ENCODE measurements at places on chromosomes 1 and 21.

DNA sequence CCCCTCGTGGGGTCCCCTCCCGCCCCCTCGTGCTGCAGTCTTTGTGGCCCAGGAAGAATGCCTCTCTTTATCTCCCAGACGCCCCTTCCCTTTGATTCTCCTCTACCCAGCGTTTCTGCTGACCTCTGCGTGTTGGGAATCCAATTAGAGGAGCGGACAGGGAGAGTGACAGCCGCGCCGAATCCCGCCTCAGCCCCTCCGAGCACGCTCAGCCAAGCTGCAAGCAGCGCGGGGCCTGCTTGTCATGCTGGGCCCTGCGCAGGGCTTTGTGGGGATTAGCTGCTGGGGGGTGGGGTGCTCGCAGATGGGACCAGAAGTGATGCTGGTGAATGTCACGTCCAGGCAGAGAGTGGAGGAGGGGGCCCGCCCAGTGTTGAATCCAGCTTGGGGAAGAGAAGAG lies 91.1 kb downstream of the EPHB2 start:
- no peak for DNase-seq

DNA sequence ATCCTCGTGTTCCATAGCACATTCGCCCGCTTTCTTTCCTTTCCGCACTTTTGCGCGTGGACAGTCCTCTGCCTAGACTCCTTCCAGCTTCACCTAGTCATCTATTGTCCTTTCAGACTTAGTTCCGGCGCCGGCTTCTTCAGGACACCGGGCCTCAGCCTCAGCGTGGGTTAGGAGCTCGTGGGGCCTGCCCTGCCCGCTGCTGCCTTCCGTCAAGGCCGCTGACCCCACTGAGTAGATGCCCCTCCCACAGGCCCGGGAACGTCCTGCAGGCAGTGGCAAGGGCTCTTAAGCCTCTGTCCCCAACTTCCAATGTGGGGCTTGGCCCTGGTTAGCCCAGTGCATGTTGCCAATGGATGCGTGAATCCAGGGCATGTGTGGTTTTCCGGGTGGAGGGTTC lies 11.4 kb downstream of the DMRTB1 start:
- no peak for DNase-seq

DNA sequence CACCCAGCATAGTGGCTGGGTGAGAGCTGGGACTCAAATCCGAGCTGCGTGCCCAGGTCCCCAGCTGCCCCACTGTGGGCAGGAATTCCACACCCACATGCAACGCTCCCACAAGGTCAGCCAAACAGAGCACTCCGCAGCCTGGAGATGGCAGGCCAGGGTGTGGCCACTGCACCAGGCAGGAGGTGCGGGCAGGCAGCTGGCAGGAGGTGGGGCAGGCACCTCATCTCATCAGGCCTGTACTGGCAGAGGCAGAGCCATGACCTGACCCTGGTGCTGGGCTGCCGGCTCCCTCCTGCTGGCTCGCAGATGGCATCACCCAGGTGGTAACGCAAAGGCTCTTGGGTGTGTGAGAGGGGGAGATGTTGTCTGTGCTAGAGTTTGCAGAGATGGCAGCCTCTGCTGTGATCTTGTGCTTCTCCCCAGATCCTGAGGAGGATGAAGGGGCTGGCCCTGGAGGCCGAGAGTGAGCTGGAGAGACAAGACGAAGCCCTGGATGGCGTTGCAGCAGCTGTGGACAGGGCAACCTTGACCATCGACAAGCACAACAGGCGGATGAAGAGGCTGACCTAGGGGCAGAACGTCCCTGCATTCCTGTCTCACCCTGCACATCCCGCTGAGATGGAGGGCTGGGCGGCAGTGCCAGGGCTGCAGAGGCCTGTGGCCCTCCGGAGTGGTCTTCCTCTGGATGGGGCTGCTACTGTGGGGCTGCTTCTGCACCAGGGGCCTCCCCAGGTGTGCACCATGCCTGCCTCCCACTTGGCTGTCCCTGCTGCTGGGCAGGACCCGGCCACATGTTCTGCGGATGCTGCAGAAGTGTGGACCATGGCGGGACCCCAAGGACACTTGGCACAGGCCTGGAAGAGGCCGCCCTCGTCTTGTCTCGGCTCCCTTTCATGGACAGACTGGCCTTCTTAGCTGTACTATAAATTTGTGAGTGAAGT lies 35.1 kb upstream of the PRSS38 start:
- DNase-seq = no peak

DNA sequence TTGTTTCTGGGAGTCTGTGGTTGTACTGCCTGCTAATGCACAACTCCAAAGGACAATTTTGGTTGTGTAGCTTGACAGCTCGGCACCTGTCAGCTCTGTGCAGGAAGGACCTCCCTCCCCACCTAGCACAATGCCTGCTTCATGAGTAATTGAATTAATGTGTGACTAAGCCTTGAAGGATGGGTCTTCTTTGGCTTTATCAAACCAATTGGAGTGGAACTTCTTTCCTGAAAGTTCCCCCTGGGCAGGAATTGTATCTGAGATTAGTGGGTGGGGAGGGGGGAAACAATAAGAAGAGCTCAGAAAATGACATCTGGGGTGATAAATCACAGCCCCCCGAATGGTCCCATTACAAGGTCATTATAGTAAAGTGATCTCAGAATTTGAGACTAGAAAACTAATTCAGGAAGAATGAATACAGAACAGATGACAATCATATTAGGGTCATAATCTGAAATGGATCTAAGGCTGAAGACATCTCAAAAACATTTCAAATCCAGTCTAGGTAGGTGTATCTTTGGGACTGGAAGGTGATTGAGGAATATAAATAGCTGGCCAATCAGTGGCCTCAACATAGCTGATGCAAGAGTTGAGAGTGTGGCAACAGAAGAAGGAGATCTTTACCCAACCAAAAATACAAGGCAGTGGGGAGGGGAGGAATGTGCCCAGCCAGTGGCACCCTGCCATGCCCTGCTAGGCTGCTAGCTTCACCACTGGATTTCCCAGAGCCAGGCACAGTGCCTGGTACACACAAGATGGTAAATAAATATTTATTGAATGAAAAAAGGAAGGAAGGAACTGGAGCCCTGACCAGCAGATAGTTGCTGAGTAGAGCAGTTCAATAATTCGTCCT lies 10.1 kb upstream of the SESN2 start:
- peak; percentile 93 for DNase-seq

GRCh38 chr1:29809446-29810120 lies 573.3 kb downstream of the PTPRU start:
- no peak for DNase-seq

- no peak for DNase-seq
Measured at GRCh38 chr1:91872000-91872399, 14.0 kb downstream of the TGFBR3 start.

DNA sequence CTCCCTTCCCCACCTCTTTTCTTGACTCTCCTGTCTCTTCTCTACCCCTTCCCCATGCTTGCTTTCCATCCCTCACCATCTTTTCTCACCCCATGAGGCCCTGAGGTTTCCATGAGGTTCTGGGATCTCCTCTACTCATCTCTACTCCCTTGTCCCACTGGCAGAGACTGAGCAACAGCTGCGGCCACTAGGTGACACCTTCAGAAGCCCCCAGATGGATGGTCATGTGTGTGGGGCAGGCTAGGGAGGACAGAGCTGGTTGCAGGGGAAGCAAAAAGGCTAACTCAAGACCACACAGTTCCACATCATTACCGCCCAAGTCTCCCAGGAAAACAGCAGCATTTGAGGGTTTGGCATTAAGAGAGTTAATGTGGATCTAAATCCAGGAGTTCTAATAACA lies 45.0 kb downstream of the LRRN2 start:
- DNase-seq = no peak

DNA sequence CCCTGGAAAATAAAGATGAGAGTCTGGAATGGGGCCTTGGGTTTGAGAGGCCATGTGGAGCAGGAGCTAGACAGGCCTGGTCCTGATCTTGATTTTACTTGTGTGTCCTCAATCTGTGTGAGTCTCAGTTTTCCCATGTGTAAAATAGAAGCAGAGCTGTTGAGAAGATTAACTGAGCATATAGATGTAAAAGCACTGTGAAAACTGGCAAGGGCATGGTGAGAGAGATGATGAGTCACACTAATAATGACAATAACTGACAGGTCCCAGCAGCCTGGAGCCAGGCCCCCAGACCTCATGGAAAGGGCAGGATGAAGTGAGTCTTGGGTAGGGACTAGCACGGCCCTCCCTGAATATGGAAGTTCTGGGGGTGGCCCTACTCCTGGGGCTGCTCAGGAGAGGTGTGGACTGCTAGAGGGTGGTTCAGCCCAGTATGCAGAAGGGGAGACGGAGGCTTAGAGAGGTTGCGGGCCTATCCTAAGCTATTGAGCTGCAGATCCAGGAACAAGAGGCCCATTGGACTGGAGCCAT lies 2.8 kb upstream of the AHDC1 start:
- DNase-seq = peak; percentile 53

GRCh38 chr1:209567698-209568175 lies 15.8 kb upstream of the CAMK1G start:
- peak; percentile 92 for DNase-seq

- DNase-seq = no peak
Measured at GRCh38 chr1:63325279-63325985, 3.1 kb downstream of the FOXD3 start.

DNA sequence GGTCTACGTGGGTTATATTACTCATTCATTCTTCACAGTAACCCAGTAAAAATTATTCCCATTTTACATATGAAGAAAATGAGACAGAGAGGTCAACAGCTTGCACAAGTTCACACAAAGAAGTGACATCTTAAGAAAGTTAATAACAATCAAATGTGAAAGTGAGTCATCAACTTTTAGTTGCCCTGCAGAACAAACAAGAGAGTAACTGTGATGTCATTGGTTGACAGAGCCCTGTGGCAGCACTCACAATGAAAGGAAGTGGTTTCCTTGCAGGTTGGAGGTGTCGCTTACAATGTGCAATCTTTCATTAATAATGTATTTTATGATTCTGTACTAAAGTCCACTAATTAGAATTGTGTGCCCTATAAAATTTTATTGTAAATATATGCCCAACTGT lies 369.6 kb downstream of the RYR2 start:
- DNase-seq = peak; percentile 41

GRCh38 chr1:108079440-108080025 lies 114.6 kb upstream of the VAV3 start:
- DNase-seq = no peak

GRCh38 chr1:11918799-11919519 lies 7.3 kb downstream of the KIAA2013 start:
- DNase-seq = peak; percentile 60

DNA sequence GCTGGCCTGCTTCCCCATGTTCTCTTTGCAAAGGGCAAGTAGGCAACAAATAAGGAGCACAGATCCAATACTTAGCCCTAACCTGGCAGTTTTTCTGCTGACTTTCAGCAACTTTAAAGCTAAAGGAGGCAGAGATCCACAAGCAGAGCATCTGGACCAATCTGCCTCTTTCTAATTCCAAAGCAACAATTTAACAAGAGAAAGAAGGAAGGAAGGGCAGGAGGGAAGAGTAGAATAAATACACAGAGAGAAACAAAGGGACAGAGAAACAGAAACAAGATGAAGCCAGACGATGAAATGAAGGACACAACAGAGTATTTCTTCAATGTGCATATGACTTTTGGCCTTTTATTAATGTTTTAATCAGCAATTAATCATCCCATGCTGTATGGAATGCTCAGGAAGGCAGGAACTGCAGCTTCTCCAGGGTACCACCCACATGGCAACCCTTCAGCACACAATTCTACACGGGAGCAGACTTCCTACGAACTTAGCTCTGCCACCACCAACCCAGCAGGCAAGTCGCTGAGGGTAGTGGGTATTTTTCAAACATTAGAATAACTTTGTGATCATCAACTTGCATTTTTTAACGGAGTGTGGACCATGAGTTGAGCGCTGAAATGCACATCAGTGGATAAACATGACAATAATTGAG lies 15.3 kb downstream of the CLCC1 start:
- DNase-seq = peak; percentile 6

DNA sequence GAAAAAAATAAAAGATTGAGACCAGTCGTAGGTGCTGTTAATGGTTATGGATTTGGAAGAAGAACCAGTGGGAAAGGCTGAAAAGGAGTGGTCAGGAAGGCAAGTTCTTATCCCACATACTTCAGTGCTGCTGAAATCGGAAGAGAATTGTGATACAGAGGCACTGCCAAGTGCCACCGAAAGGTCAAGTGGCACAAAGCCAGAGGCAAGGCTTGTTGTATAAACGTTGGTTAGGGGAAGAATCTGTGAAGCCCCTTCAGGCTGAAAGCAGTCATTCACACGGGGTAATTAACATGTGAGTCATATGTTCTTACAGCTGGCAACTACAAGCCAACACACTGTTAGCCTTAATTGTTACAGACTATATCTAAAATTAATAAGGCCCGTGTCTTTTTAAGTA lies 48.8 kb downstream of the ZBTB40 start:
- DNase-seq = peak; percentile 71
